ENCODE measurements at places on chromosomes 11 and 22. TPM values are rescaled to one million over a fixed set of nuclear protein-coding genes. Genes with fewer than 3 reads are reported as not detected.

POLR2L gene
- 60.8 TPM for total RNA-seq

RASD2 gene
- under 0.01 TPM for total RNA-seq

SCUBE2 gene
- 2.7 TPM for total RNA-seq

SLC35F2 gene
- 5.4 TPM for total RNA-seq

SLC6A5 gene
- total RNA-seq, result not detected

SMC1B gene
- total RNA-seq, result not detected

APLNR gene
- not detected for total RNA-seq

OR5P2 gene
- not detected for total RNA-seq

RPL27A gene
- 710 TPM for total RNA-seq

OR52N4 gene
- total RNA-seq, result not detected

CRYBB1 gene
- total RNA-seq, result not detected

YIF1A gene
- 165 TPM for total RNA-seq

- DNase-seq, result peak; percentile 66
Measured at GRCh38 chr22:44965171-44965570, 44.6 kb downstream of the PHF21B start.

DNA sequence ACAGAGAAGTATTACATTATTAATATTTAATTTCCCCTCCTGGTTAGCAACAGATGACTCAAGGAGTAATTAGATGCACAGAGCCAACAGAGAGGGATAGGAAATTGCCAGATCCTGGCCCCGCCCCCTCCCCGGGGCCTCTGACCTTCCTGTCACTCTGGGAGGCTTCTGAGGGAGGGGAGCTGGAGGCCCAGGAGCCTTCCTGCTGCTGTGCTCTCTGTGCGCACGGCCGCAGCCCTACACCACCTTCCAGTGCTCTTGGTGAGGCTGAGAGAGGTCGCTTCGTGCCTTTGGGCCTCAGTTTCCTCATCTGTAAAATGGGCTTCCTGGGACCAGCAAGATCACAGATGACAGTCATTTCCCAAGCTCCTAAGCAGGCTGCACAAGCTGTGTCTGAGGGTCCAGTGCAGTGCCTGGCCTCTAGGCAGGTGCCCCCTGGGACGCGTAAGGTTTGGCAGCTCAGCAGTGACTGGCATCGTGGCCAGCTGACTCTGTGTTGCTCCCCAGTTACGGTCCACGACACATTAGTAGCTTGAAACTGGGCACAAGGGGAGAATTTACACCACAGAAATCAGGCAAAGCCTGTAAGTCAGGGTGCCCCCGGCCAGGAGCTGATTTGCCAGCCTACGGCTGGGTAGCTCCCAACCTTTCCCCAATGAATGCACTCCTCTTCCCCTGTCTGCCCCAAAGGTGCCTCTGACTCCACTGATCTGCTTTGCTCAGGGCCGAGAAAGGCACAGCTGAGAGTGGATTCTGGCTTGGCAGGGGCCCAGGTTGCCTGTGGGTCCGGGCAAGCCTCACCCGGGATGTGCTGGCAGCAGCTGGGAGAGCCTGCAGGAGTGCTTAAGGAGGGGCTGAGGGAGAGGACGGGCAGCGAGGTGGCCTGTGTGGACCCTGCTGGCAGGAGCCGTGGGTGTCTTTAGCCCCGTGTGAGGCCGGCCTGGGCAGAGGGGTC is 2.3 kb downstream of the ADORA2A start:
- DNase-seq, result peak; percentile 89

GRCh38 chr11:120424185-120424969 is 87.2 kb upstream of the GRIK4 start:
- DNase-seq, result no peak

GRCh38 chr11:71500601-71501021 is 26.5 kb upstream of the KRTAP5-7 start:
- DNase-seq, result no peak

DNA sequence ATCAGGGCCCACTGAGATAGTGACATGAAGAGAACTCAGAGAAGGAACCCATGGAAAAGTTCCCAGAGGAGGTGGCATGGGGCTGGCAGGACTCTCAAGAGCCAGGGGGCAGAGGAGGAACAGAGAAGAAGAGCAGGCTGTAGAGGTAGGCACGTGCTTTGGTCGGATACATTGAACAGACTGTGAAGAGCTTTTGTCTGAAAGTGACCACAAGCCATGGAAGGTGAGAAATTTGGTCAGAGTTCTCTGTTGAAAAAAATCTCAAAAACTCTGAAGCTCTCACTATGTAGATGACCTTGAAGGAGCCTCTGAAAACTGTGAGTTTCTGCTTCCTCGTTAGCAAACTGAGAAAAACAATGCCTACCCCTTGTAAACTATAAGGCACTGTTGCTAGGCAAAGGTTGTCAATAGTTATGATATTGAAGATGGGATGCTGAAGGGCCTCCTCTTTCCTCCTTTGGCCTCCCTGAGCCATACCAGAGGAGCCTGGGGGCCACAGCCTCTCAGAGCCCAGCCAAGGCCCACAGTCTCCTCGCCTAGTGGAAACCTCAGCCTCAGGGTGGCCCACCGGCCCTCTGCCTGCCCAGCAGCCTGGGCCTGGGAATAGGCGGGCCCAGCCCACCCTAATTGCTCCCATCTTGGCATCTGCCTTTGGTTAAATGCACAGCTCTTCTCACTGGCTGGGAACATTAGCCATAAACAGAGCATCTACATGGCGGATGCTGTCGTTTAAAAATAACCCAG is 415.7 kb downstream of the SOX6 start:
- DNase-seq, result no peak

- no peak for DNase-seq
Measured at GRCh38 chr11:112582366-112582765, 321.7 kb upstream of the PLET1 start.

DNA sequence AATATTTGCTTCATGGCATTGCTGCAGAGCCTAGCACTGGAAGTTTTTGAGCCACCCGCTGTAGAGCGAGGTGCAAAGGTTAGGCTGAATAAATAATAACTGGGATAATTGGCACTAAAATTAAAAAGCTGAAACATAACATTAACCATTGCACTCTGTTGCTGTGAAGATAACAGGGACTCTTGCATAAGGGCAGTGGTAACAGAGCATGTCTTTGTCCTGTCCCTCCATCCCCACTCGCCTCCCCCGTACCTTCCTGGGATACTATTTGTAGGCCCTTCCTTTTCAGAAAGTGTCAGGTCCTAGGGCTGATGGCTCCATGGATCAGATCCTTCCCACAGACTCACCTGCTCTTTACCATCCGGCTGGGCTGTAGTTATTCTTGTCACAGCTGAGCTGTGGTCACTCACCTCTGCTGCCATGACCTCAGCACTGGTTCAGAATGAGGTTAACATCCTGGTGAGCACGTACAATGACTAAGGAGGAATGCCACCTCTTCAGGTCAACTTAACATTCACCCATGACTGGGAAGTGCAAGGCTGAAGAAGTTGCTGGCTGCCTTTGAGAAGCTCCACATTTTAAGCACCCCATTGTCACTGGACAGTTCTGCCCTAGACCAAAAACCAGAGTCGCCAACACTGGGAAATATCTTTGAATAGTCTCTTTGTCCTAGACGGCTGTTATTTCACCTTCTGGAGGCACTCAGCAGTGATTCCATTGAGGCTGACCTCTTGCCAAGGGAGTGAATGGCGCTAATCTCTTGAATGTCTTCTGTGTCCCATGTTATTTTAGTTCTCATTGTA is 103.2 kb upstream of the KIRREL3 start:
- DNase-seq, result no peak

GRCh38 chr11:95065336-95065735 is 1.4 kb upstream of the SRSF8 start:
- no peak for DNase-seq

GRCh38 chr11:32039149-32039548 is 51.7 kb upstream of the RCN1 start:
- no peak for DNase-seq

- peak; percentile 46 for DNase-seq
Measured at GRCh38 chr11:70569996-70570692, 171.8 kb downstream of the CTTN start.

GRCh38 chr11:33640730-33641371 is 59.8 kb downstream of the C11orf91 start:
- no peak for DNase-seq

GRCh38 chr11:105705786-105706530 is 96.1 kb downstream of the GRIA4 start:
- DNase-seq, result no peak

DNA sequence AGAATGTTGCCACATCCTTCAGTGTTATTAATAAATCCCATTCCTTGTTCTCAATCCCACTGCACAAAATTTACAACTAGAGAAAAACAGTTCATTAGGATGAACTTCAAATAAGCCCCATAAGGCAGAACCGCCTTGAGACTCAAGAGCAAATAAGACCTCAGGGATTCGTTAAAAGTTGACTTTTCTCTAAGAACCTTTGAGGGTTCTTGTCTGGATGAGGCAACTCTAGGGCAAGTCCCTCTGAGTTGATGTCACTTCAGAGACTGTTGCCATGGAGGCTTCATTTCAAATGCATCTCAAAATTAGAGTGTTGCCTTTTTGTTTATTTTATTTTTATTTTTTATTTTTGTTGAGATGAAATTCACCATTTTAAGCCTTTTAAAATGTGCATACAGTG is 19.8 kb upstream of the PANX3 start:
- no peak for DNase-seq

DNA sequence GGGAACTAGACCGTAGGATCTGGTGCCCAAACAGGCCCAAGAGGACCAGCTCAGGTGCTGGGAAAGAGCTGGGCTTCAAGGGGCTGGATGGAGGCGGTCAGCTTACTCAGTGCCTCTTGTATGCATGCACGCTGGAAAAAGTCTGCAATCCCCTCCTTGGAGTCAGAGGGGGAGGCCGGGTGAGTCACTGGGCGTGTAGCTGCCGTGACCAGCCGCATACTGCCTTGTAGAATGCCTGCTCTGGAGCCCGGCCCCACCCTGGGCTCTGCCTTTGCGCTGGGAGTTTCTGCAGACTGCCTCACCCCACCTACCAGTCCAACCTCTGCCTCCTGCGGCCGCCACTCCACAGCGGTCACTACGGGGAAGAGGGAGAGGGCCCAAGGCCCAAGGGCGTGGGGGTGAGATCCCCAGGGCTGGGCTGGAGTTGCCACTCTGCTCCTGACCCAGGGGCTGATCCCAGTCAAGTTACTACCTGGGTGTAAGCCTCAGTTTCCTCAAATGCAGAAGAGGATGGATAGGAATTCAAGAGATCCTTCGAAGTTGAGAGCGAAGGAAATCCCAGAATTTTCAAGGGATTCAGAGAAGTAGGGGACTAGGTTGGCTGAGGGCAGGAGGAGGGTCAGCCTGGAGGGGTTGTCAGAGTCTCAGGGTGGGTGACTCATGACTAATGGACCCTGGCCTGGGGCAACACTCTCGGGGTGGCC is 4.2 kb downstream of the MRGPRF start:
- DNase-seq, result peak; percentile 100

GRCh38 chr11:83613767-83614121 is 327.6 kb upstream of the CCDC90B start:
- DNase-seq, result no peak

DNA sequence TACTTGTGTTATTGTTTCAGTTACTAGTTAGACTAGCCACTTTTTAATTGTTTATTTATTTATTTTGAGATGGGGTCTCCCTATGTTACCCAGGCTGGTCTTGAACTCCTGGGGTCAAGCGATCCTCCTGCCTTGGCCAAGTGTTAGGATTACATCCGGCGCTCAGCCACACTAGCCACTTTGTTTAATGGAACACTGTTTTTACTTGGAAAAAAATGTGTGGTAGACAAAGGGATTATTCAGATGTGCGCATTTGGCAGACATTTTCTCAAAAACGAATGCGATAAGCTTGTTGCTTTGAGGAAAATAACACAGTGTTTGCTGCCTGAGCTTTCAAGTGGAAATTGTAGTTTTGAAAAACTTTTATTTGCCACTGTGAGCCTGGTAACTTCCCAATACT is 51.0 kb downstream of the CTNND1 start:
- DNase-seq, result no peak

GRCh38 chr11:31872076-31872443 is 60.9 kb upstream of the PAX6 start:
- DNase-seq, result no peak

DNA sequence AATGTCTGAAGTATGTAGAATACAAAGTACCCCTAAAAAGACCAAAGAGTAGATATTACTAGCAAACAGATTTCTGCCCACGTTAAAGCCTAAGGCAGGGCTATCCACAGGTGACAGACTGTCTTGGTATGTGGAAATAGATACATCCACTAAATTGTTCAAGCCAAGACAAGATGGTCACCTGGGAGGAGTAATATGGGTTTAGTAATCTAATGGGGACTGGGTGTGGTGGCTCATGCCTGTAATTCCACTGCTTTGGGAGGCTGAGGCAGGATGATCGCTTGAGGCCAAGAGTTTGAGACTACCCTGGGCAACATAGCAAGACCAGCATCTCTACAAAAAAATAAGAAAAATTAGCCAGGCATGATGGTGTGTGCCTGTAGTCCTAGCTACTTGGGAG is 7.5 kb downstream of the SGSM3 start:
- DNase-seq, result no peak

- no peak for DNase-seq
Measured at GRCh38 chr11:65418431-65418680, 4.2 kb upstream of the NEAT1 start.

DNA sequence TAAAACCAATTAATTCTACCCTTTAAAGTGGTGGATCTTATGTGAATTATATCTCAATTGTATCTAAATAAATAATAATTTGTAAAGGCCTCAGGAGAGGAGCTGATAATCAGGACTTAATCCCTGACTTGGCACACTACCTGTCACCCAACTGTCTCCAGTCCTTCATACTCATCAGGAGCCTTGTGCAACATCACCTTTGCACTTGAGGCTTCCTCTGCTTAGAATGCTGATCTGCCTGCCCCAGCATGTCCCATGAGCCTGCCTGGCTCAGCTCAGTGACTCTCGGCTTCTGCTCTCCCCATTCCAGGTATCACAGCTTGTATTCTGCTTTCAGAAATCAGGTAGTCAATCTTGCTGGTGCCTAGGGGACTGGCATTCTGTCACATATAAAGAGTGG is 43.9 kb upstream of the PRODH start:
- no peak for DNase-seq

- DNase-seq, result no peak
Measured at GRCh38 chr11:59992425-59992824, 24.6 kb upstream of the OOSP4B start.

DNA sequence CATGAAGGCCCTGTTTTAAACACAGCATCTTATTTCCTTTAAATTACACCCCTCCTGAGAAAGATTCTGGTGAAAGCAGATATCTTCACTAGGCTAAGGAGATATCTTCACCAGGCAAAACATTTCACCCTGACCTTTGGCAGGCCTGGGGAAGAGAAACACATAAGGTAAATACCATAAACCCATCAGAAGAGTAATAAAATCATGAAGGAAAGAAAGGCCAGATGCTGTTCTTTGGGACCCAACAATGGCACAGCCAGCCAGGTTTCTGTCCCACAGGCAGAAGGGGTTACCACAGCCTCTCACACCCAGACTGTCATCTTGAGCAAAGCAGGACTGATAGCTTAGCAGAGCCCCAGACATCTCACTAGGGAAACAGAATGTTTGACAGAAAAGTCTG is 125.4 kb downstream of the CCDC34 start:
- DNase-seq, result no peak
